ENCODE measurements at places on chromosomes 6 and 20.

DNA sequence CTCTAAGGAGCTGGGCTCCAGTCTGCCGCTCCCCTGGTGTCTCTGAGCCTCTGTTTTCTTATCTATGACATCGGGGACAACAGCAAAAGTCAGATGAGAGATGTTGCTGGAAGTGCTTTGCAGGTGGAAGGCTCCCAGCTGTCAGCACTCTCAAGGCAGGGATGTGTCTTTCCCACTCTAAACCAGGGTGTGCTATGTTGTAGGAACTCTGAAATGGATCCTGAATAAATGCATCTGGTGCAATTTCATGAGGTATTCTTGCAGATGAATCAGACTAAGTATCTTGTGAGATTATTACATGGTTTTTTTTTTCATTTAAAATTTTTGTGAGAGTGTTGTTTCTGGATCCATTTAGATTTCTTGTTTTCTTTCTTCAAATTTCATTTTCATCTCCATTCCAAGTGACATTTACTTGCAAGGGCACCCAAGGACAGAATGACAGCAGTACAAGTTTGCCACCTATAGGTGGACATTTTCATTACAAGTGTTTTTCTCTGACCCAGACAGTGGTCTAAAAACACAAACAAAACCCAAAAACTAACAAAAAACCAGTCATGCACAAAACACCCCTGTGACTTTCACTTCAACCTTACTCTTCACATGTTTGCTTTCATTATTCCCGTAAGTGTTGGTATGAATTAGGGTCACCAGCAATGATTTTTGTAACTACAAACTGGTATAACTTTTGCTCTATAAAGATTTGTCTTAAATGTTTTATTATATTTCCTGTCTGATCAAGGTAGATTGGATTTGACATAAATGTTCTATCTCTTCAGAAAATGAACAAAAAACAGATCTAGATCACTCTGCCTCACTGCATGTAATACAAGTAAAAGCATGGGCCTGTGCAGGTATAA lies 14.7 kb upstream of the SIM1 start:
- peak; percentile 34 for DNase-seq

DNA sequence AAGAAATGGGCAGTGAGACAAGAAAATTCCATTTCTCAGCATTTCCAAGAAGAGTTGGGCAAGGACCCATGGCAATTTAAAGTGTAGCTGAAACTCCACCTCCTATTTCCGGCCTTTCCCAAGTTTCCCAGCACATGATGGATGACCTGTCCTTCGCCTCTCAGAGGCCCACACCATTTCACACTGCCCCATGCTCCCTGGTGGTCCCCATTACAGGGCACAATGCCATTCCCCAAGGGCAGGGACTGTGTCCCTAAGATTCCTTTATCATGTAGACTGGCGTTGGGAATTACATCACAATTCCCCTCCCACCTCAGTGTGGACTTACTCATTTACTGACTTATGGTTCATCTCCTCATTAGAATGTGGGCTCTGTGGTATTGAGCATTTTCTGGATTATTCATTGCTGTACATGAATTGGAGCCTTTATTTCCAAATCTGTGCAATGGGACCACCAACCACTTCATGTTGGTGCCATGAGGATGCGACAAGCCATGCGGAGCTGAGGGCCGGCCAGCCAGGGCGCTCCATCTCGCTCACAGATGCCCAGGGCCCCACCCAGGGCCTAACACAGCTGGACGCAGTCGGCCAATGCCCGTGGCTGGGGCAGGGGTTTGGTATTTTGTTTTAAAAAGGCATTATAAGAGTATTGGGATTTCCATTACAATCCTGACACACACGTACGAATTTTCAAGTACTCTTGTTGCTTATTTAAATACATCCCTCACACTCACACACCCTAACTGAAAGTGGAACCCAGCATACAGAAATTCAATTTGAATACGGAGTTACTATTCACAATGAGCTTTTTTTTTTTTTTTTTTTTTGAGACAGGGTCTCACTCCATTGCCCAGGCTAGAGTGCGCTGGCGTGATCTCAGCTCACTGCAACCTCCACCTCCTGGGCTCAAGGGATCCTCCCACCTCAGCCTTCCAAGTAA lies 5.4 kb downstream of the ACSS1 start:
- DNase-seq: no peak

- DNase-seq: no peak
These were observed 5.5 kb downstream of the SIGLEC1 start for GRCh38 chr20:3706774-3707507.

DNA sequence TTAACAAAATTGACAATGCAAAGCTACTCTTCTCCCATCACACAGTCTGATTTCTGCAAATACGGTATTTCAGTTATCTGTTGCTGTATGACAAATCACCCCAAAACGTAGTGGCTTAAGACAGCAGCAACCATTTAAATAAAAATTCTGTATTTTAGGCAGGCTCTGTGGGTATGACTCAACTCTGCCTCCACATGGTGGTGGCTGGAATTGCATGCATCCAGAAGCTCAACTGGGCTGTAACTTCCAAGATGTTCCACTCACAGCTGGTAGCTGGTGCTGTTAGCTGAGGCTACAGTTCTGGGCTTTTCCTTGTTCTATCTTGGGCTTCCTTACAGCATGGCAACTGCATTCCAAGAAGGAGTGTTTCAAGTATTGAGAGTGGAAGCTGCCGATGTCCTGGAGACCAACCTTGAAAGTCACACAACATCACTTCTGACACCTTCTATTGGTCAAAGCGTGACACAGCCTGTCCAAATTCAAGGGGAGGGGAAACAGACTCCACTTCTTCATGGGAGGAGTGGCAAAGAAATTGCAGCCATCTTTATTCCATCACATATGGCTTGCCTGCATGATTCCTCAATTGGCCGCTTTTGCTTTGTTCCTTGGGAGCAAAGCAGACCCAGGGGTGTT lies 39.7 kb upstream of the TULP1 start:
- peak; percentile 72 for DNase-seq

GRCh38 chr6:68639826-68640490 lies 4.9 kb downstream of the ADGRB3 start:
- DNase-seq: no peak

GRCh38 chr6:4941782-4942672 lies 61.8 kb downstream of the RPP40 start:
- peak; percentile 31 for DNase-seq

GRCh38 chr20:43658069-43658722 lies 8.7 kb upstream of the MYBL2 start:
- no peak for DNase-seq

DNA sequence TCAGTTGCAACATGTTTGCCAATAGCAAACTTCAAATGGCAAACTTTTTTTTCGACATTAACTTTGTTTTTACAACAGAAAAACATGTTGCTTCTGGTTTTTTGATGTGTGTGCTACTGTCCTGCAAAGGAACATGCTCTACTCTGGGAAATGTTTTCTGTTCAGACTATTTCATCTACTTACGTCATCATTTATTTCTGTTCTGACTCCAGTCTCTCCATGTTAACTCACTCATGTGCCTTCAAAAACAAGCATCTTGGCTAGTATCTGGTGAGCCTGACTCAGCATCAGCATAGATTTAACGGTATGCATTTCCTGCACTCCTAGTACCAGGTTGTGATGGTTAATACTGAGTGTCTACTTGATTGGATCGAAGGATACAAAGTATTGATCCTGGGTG lies 36.1 kb upstream of the MAP7 start:
- DNase-seq: no peak

- no peak for DNase-seq
These were observed 16.3 kb downstream of the GTSF1L start for GRCh38 chr20:43710370-43711044.

DNA sequence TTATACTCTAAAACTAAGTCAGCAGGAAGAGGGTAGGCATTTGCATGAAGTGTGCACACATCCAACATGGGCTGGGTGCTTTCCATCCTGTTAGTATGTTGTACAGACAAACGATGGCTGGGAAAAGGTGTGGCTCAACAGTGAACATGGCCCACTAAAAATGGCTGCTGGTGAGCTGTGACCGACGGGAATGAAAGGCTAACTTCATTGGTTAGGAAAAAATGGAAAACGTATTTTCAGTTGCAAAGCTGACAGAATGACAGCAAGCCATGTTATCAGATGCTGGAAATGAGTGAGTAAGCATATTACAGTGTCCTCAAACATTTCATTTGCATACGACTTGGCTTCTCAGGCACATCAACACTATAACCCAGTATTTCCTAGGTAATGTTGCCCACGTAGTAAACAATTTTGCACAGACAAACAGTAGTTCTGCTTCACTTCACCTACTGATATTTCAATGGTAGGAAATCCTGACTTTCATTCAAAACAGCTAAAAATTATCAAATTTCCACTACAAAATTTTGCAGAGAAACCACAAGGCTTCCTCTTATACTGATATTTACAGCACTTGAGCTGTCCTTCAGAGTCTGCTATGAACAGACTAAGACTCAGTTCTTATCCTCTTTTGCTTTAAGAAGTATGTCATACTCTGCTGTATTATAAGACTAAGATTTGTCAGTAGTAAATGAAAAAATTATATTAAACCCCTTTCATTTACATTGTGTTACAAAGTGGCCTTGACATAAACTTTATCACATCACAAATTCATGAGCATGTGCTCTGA lies 98.9 kb downstream of the IRF4 start:
- DNase-seq: no peak

DNA sequence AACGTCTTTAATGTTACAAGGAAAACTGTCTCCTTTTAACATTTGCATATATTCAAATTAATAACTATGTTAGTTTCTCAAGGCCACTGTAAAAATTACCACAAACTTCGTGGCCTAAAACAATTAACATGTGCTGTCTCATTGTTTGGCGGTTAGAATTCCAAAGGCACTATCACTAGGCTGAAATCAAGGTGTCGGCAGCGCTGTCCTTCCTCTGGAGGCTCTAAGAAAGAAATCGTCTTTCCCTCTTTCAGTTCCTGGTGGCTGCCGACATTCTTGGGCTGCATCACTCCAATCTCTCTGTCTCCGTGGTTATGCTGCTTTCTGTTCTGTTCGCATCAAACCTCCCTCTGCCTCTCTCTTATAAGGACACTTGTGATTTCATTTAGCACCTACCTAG lies 4.2 kb downstream of the TPD52L1 start:
- no peak for DNase-seq

DNA sequence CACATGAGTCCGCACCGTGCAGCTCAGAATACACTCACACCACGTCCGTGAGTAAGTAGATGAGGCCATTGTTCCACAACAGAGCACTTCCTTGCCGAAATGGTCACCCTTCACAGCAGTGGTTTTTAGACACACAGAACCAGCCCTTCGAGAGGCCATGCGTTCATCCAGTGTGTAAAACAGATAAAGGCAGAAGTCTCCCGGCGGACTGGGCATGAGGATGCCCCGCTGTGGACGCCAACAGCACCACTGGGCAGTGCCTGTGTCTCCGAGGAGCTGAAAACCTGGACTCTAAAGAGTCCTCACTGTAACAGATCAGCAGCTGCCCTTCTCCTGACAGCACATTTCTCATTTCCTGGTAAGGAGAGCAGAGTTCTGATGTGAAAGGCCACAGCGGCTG lies 75.2 kb downstream of the WDR27 start:
- DNase-seq: no peak

All from CD4-positive, alpha-beta T cell treated with Interleukin-21 for 1 hour (primary cell).